ENCODE measurements at places on chromosomes 5 and 9. TPM values are rescaled to one million over a fixed set of nuclear protein-coding genes. Genes with fewer than 3 reads are reported as not detected.

The DAB2 gene
- total RNA-seq: 39.6 TPM

GRCh38 chr9:97484134-97484533 lies 17.3 kb upstream of the TMOD1 start:
- no peak for DNase-seq

- peak; percentile 71 for DNase-seq
Measured at GRCh38 chr9:95127249-95128176, 190.0 kb downstream of the FANCC start.

DNA sequence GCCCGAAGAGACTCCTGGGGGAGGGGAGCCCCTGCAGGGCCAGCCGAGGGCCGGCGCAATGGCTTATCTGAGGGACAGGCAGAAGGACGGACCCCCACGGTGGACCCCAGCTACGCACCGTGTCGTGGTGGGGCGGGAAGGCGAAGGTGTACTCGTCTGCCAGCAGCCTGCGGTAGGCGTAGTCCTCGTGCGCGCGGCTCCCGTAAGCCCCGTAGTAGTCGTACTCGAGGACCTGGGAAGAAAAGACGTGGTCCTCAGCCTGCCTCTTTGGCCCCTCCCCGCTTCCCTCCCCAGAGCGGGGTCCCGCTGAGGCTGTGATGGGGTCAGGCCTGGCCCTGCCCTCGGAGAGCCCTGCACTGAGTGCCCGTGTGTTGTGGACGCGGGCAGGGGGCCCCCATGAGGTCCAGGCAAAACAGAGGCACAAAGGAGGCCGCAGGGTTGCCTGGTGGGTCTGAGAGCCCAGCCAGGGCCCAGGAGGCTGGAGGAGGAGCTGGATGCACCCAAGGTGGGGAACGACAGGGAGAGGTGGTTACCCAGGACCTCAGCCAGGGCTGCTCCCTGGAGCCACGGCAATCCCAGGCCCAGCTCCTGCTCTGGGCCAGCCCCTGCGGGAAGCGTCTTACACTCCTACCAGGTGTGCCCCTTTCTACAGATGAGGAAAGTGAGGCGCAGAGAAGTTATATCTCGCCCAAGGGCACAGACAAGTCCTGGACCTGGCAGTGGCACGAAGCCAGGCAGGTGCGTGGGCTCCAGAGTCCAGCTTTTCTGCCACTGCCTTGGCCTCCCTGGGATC lies 35.2 kb downstream of the SARDH start:
- DNase-seq: no peak

- DNase-seq: peak; percentile 51
Measured at GRCh38 chr5:132473019-132473531, 17.5 kb downstream of the IRF1 start.

GRCh38 chr5:3197304-3198073 lies 398.1 kb upstream of the IRX1 start:
- DNase-seq: no peak

DNA sequence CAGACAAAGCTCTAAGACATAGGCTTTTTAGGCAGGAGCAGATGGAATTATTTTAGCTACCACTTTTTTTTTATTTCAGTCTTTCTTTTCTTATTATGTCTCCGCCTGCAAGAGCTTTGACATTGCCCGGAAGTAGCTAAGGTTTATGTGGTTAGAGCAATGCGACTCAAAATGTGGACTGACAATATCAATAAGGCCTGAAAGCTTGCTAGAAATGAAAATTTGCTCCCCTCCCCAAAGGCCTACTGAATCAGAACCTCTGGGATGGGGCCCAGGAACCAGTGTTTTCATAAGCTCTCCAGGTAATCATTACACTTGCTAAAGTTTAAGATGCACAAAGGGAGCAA lies 81.3 kb downstream of the SUSD1 start:
- no peak for DNase-seq

The HNRNPAB gene
- 77.6 TPM for total RNA-seq

DNA sequence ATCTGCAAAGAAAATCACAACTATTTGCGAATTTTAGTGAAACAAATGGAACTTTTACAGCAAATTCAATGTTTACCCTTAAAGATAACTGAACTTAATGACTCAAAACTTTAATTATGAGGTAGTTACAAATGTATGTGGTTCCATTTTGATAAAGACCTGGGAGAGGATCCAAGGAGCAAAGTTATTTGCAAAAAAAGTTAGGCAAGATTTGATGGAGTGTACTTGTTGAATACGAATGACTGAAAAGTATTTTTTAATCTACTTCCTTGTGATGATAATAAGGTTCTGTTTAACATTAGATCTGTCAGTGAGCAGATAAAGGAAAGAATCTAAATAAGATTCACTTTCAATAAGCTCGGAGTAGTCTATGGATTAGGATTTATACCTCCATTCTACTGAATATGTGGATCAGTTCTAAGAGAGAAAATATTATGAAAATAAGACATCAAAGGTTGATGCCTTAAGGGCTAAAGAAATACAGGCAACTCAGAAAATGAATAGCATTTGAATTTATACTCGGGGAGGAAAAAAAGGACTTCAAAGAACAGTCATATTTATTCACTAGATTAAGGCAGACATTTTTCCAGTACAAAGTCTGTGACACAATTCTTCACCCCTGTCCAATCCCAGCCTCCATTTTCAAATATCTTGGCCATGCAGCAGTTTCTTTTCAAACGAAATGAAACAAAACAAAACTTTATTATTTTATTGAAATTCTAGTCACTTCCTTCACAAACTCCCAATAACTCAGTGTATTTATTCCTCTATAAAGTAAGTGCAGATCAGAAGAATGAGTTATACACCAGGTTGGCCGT lies 199.8 kb downstream of the PDE4D start:
- no peak for DNase-seq

DNA sequence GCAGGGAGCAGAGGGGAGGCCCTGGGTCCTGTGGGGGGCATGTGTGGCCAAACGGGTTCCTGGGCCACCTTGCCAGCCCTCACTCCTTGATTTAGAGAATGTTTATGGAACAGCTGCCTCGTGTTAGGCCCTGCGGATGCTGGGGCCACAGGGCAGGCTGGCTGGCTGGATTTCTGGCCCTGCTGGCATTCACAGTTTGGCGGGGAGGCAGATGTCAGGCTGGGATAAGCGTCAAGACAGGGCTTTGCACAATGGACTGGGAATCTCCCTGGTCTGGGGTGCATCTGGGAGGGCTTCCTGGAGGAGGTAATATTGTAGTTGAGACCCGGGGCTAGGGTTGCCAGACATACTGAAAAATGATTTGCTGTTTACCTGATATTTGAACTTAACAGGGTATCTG lies 13.8 kb downstream of the NCS1 start:
- no peak for DNase-seq

The SMC5 gene
- 235 TPM for total RNA-seq

- DNase-seq: no peak
Measured at GRCh38 chr5:180330810-180331646, 22.1 kb downstream of the GFPT2 start.

DNA sequence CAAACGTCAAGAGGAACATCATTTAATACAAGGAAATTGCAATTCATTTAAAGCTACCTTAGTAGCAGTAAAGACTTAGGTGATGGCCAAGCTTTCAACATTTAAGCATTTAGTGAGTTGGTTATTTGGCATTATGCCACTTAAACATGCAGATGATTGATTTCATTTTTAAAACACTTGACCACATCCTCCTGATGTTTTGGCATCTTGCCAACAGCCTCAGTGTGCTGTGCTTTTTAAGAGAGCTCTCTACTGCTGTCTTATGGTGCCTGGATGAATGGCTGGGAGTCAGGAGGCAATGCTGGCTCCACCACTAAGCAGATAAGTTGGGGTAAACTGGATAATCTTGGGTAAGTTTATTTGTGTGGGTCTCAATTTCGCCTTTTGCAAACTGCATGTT lies 364.5 kb downstream of the MAN2A1 start:
- DNase-seq: peak; percentile 61

- no peak for DNase-seq
Measured at GRCh38 chr5:125026867-125027731, 280.7 kb upstream of the ZNF608 start.

DNA sequence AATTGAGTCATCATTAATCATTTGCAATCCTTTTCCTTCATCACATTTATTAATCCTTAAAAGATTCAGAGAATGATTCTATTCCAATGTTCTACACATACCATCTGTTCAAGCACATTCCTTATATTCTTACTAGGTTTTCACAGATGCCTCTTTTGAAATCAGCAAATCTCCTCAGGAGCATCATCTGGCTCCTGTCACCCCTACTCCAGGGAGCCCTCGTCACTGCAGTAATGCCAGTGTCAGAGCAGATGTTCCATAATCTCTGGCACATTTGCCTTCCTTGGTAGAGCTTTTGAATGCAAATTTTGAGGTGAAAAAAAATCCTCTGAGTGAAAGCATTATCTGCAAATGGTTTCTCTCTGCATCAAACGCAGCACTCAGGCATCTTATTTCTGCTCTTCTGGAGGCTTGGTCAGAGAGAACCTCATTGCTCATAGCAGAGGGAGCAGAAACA lies 7.6 kb upstream of the KCNV2 start:
- no peak for DNase-seq

GRCh38 chr9:130313103-130313858 lies 47.7 kb downstream of the HMCN2 start:
- no peak for DNase-seq

DNA sequence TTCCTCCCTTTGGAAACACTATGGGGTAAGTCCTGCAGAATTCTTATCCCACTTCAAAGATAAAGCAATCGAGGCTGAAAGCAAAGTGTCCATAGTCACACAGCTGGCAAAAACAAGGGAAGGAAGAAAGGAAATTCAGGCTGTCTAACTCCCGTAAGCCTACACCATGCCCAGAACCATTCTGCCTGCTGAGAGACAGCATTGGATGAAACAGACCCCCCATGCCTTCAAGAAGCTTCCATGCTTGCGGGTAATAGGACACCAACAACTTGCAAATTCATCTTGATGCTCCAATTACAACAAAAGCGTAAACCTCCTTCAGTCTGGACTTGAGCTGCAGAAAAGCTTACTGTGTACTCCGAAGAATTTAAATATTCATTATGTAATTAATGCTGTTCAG lies 181.1 kb upstream of the WWC1 start:
- DNase-seq: no peak

- DNase-seq: no peak
Measured at GRCh38 chr5:159123700-159124099, 24.0 kb upstream of the EBF1 start.

The SH3RF2 gene
- 39.6 TPM for total RNA-seq

The PPIC gene
- total RNA-seq: 40.3 TPM

GRCh38 chr9:7186175-7186574 lies 428.4 kb downstream of the KDM4C start:
- DNase-seq: no peak

The TSLP gene
- total RNA-seq: 0.40 TPM

The CTNND2 gene
- total RNA-seq: 0.18 TPM

DNA sequence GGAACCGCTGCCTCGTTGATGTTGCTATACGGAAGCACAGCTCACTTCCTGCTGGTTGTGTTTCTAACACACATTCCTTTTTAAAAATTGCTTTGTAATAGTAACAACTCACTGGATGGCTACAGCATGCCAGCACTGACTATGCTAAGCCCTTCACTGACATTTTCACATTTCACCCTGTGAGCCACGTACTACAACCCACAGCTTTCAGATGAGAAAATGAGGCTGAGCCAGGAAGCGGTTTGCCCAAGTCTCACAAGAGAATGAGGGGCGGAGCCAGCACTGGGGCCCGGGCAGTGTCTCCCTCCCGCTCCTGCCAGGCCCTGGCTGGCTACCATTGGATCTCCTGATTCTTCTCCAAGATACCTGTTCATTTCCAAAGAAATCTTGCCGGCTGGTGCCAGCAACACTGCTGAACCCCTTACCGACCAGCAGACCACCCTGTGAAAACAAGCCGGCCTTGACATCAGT lies 38.3 kb downstream of the FAM78A start:
- DNase-seq: peak; percentile 92

DNA sequence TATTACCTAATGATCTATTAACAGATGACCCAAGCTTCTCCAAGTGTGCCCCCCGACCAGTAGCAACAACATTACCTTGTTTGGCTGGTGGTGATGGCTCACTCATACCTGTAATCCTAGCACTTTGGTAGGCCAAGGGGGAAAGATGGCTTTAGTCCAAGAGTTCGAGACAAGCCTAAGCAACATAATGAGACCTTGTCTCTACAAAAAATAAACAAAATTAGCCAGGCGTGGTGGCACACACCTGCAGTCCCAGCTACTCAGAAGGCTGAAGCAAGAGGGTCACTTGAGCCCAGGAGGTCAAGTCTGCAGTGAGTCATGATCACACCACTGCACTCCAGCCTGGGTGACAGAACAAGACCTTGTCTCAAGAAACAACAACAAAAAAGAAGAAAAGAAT lies 62.9 kb downstream of the GCNT1 start:
- DNase-seq: no peak

GRCh38 chr5:137075163-137075970 lies 423.8 kb downstream of the SPOCK1 start:
- DNase-seq: no peak

The SCGB3A2 gene
- total RNA-seq: not detected

DNA sequence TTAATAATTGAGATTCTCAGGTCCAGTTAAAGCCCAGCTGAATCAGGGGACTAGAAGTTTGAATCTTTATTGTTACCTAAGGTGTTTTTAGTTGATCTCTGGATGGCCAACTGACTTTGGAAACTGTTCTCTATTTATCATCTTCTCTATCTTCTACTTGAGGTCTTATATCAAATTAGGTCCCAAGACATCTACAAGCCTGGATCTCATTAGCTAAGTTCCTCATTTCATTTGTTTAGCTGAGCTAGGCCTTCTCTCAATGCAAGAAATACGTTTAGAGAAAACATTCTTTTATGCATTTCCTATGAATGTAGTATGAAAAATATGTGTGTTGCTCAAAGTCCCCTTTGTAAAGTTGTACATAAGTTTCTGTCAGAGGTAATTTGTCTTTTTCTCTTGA lies 196.6 kb downstream of the PTTG1 start:
- no peak for DNase-seq

DNA sequence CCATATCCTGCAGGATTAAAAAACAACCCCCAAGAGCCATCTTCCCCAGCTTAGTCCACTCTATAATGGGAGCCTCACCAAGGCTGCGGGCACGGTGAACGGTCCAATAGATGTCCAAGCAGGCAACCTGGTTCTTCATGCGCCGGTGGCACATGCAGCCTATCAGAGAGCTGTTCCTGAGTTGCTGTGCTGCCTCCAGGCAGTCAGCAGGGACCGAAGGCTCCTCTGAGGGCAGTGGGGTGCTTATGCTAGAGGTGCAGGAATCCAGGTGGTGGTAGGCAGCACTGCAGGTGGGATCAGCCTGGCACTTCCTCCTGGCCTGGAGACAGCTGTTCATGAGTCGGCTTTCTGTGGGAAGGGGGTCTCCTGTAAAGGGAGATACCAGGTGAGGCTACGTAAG lies 10.2 kb downstream of the GFRA3 start:
- no peak for DNase-seq

The ANKRD34B gene
- total RNA-seq: not detected

DNA sequence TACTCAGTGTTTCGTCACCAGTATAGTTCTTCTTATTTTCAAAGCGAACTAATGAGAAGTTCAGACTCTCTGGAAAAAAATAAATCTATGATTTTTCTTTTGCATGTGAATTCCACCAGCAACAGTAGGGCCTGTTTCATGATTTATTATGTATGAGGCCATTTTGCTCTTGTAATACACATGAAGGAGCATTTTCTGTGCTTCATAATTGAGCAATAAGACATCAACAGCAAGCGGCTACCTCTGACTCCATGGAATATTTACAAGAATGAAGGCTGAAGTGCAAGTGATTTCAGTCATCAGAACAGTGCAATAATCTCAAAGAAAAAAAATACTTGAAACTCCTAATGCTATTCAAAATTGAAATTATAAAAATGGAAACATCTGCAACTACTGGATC lies 282.9 kb upstream of the EDIL3 start:
- no peak for DNase-seq

The APBA1 gene
- total RNA-seq: 0.88 TPM

The ALDOB gene
- 11,538 TPM for total RNA-seq

Data from Peyer's patch (tissue), 4 donors.